ENCODE measurements at places on chromosomes 3 and 15.

GRCh38 chr3:1092061-1092460 is 763 bp upstream of the CNTN6 start:
- no peak for DNase-seq

- DNase-seq: no peak
These were observed 83.8 kb upstream of the MRPS22 start for GRCh38 chr3:139260041-139260486.

DNA sequence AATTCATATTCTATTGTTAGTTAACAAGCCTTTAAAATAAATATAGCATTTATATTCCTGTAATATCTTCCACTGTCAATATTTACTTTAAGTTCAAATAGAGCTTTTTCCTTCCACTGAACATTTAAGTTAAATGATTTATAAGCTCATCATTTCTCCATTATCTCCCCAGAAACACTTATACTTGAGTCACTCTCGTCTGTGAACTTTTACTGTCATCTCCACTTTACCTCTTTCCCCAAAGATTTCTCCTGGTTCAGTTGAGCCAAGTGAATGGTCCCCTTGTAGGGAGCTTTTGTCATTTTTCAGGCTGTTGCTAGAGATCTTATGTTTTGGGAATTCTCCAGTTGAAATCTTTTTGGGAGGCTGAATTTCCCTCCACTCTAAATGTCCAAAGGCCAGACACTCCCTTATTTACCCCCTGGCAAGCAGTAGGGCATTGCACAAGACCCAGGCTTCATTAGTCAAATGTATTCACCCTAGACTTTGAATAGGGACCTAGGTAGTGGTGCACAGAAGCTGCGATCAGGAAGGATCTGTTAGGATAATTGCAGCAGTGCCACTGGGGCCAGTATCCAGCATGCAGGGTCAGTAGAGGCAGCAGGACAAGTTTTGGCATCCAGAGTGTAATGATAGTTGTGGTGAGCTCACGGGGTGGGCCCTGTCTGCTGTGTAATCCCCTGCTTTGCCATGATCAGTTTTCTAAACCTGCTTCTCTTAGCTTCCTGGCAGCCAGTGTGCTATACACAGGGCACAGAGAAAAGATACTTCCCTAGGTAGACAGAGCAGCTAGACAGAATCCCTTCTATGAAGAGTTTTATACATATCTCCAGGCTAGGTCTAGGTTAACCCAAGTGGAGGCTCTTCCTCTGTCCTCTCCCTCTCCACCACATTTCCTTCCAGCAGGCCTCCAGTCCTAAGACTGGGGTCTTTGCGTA is 356.5 kb upstream of the SLCO3A1 start:
- no peak for DNase-seq

DNA sequence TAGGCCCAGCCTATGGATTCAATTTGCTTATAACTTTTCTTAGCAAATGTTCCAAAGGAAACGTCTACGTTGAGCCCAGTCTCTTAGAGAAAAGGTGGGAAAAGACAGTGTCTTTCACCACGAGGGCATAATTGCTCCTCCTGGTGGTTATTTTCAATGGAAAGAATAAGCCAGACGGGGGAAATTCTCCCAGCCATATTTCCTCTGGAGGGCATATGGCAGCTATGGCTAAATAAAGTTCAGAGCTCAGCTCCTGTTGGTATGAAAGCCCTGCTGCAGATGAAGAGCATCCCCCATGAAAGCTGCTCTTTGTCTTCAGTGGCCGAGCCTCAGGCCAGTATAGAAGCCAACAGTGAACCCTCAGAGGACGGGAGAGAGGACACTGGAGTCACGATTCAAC is 297.9 kb downstream of the RYR3 start:
- DNase-seq: no peak

- no peak for DNase-seq
These were observed 31.7 kb upstream of the SYNM start for GRCh38 chr15:99073008-99073717.

- DNase-seq: no peak
These were observed 10.9 kb upstream of the NCKIPSD start for GRCh38 chr3:48696601-48697000.

DNA sequence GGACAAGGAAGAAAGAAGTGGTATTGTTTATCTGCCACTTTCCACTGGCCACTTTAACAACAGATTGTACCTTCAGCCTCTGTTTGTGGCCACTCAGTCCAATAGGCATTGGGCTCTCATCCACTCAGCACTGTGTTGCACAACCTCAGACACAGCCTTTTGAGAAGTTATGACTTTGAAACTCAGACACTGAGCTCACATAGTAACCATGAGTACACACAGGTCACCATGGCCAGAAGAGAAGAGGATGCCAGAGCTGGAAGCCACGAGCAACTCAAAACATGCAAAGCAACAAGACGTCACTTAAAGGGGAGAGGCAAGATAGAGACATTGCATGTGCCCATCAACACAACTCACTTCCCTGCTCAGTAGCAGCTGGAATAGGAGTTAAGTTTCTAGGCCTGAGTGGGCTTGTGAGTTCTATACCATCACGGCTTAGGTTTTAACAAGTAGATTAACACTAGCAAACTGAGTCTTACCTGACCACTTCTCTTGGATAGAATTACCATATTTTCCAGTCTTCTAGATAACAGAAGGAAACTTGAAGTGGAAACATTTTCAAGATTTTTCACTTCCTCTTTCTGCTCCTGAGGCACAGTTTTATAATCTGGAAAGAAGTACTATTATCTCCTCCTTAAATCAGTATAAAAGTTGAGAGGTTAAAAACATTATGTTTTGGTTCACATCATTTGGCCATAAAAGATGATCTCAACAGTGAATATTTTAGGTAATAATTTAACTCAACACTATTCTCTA is 103.5 kb downstream of the IMPG2 start:
- no peak for DNase-seq

GRCh38 chr3:129684270-129684669 is 77.8 kb upstream of the PLXND1 start:
- no peak for DNase-seq

- DNase-seq: no peak
These were observed 535.8 kb downstream of the TBL1XR1 start for GRCh38 chr3:176661432-176661964.

- DNase-seq: no peak
These were observed 134.1 kb downstream of the ARPP21 start for GRCh38 chr3:35773417-35773816.

GRCh38 chr3:123663977-123664376 is 79.1 kb upstream of the HACD2 start:
- no peak for DNase-seq

DNA sequence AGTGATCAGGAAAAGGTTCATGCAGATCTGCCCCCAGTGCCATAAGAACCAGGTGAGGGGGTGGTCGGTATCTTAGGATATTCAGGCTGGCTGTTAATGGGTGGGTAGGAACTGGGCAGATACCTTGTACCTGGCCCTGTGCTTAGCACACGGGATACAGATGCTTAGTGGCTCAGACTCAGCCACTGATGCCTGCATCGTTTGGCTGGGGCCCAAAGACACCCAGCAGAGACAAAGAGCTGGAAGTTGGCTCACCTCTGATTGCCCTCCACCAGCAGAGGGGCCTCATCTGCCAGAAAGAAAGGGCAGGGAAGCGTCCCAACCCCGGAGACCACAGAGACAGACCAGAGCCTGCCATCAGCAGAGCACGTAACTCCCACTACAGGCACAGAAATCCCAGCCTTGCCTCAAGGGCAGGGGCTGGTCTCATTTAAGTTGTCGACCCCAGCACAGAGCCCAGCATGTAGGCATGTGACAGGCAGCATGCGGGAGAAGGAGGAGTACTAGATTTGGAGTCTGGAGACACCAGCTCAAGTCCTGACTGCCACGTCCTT is 64.1 kb upstream of the SLC6A1 start:
- no peak for DNase-seq

- no peak for DNase-seq
These were observed 16.6 kb upstream of the SEMA3F start for GRCh38 chr3:50138266-50139200.

- DNase-seq: no peak
These were observed 311.4 kb downstream of the EPHB1 start for GRCh38 chr3:135106445-135106844.

- no peak for DNase-seq
These were observed 579 bp upstream of the UBE3A start for GRCh38 chr15:25439369-25439836.

DNA sequence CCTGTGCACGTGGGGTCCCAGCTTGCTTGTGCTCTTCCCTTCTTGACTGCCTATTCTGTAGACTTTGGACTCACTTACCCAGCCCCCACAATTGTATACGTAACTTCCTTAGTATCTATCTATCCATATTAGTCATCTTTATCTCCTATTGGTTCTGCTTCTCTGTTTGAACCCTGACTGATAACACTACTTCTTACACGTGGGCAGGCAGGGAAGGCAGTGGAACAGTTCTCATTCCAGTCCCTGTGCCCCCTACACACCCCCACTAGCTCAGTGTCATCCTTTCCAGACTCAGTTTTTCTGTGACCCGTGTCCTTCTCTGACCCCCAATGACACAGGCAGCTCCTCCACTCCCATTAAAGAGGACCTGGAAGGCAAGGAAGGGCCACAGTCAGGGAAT is 74.2 kb upstream of the FBN1 start:
- DNase-seq: no peak

DNA sequence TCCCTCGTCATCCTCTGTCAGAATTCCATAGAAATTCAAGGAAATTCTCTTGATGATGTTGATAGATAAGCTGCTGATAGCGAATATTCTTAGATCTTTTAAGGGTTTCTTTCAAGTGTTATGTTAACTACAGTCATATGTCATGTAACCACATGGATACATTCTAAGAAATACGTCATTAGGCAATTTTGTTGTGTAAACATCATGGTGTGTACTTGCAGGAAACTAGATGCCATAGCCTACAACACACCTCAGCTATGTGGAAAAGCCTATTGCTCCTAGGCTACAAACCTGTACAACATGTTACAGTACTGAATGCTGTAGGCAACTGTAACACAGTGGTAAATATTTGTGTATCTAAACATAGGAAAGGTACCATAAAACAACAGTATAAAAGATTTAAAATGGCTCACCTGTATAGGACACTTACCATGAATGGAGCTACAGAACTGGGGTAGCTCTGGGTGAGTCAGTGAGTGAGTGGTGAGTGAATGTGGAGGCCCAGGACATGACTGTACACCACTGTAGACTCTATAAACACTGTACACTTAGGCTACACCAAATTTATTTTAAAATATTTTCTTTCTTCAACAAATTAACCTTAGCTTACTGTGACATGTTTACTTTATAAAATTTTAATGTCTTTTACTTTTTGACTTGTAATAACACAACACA is 34.6 kb downstream of the GLDN start:
- no peak for DNase-seq

DNA sequence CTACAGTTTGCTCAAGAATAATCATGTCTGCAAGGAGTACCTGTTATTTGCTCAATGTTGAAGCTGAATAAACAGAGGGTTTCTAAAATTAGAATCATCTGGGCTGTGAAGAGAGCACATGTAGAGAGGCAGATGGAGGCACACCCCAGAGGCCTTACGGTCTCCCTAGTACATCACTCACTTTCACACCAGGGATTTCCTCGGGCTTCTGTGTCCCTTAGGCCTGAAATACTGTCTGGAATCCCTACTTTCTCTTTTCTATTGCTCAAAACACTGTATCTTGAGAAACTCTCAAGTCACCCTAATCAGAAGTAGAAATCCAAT is 473.7 kb upstream of the ROBO2 start:
- no peak for DNase-seq

DNA sequence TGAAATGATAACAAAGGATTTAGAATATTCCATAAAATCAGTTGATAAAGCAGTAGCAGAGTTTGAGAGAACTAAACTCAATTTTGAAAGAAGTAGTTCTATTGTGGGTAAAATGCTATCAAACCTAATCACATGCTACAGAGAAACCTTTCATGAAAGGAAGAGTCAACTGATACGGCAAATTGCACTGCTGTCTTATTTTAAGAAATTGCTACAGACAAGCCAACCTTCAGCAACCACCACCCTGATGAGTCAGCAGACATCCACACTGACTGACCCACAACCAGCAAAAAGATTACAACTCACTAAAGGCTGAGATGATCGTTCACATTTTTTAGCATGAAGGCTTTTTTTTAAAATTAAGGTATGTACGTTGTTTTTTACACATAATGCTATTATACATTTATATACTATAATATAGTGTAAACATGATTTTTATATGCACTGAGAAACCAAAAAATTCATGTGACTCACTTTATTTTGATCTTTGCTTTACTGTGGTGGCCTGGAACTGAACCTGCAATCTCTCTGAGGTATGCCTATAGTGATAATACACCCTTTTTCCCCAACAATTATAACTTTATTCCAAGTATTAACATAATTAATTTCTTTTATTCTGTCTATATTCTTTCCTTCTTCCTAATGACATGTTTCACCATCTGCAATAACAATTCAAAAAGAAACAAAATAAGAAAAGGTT is 109.9 kb downstream of the TBC1D5 start:
- no peak for DNase-seq

Data from anterior cingulate cortex (tissue), 58 donors.